Epithelial cell of alveolus of lung (primary cell): ENCODE measurements at places on chromosomes 6 and 20. TPM values are rescaled to one million over a fixed set of nuclear protein-coding genes. Genes with fewer than 3 reads are reported as not detected.

The RIN2 gene
- 25.9 and 26.6 TPM in 2 replicates for total RNA-seq

The SCUBE3 gene
- 0.16 and 0.26 TPM in 2 replicates for total RNA-seq

The JAG1 gene
- total RNA-seq: 12.5 and 16.3 TPM in 2 replicates

The CDH26 gene
- total RNA-seq: not detected in 2 replicates
